HTR-8/SVneo (cell line): ENCODE measurements at places on chromosomes 13 and 19.
A peak's percentile ranks its signal among the peaks of the same experiment; 100 is the strongest.

DNA sequence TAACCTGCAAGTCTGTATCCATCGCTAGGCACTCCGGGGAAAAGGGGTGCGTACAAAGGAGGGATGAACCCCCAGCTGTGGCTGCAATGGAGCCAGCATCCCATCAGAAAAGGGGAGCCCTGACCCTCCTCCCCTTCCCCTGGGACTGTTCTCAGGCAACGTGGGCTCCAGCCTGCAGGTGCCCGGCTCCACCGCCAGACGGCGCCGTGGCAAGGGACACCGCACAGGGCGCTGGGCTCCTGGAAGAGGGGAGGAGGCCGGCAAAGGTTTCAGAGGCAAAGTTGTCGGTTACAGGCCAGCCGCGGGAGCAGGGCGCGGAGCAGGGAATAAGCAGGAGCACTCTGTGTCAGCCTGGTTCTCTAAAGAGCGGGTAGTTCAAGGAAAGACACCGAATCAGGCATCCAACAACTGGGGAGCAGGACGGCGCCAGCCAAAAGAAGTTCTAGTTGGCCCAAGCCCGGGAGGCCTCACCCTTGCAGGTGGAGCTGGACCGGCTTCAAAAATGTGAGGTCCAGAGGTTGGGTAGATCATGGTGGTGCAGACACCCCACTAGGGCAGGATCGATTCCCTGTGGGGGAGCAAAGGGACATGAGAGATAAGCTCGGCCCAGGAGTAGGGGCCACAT lies 53.0 kb upstream of the ATP12A start:
- no peak for DNase-seq

GRCh38 chr13:45042539-45042938 lies 53.2 kb downstream of the GPALPP1 start:
- DNase-seq = no peak

DNA sequence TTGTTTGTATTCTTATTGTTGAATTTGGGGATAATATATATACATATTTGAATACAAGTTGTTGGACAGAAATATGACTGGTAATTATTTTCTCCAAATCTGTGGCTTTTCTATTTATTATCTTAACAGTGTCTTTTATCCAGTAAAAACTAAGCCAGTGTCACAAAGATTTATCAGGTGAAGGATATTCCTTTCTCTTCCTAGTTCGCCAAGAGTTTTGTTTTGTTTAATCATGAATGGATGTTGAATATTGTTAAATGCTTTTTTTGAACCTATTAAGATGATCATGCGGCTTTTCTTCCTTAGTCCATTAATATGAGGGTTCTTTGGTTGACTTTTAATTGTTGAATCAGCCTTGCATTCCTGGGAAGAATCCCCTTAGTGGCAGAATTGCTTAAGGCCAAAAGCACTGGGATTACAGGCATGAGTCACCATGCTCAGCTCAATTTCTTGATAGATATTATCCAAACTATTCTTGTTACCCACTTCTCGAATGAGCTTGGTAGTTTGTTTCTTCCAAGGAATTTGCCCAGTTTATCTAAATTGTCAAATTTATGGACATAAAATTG lies 53.3 kb downstream of the TEX26 start:
- DNase-seq = peak; percentile 27

DNA sequence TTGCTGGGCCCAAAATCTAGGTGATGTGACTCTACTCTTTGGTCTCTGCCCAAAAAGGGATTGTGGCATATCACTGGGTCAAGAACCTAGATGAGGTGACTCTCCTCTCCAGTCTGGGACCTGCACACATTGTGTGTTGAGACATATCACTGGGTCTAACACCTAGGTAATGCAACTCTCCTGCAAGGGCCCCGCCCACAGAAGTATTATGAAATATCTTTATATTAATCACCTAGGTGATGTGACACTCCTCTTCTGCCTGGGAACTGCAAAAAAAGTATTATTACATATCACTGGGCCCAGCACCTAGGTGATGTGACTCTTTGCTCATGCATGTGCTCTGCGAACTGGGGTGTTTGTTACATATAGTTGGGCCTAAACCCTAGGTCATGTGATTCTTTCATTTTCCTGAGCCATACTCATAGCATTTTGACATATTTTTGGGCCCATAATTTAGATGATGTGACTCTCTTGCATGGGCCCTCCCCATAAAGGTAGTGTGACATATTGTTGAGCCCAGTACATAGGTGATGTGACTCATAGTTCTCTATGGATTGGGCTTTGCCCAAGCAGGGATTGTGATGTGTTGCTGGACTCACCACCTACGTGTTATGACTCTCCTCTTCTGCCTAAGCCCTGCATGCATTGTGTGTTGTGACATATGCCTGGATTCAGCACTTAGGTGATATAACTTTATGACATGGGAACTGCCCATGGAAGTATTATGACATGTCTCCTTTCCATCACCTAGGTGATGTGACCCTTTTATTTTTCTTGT lies 11.2 kb upstream of the ZNF681 start:
- DNase-seq = no peak

- DNase-seq = peak; percentile 15
Measured at GRCh38 chr13:68176475-68176874, 946.3 kb upstream of the PCDH9 start.

- no peak for DNase-seq
Measured at GRCh38 chr13:98358937-98359336, 181.9 kb upstream of the RNF113B start.
